ENCODE measurements at places on chromosomes 5 and 9. TPM values are rescaled to one million over a fixed set of nuclear protein-coding genes. Genes with fewer than 3 reads are reported as not detected.

The SPAAR gene
- total RNA-seq: 0.72 TPM

The C9orf40 gene
- total RNA-seq: 2.9 TPM

The PCDHGA5 gene
- total RNA-seq: 2.7 TPM

The OSMR gene
- 189 TPM for total RNA-seq

The STPG3 gene
- 0.36 TPM for total RNA-seq

The FREM1 gene
- 0.72 TPM for total RNA-seq

GRCh38 chr5:132150565-132150964 is 77.0 kb downstream of the CSF2 start:
- DNase-seq: no peak

DNA sequence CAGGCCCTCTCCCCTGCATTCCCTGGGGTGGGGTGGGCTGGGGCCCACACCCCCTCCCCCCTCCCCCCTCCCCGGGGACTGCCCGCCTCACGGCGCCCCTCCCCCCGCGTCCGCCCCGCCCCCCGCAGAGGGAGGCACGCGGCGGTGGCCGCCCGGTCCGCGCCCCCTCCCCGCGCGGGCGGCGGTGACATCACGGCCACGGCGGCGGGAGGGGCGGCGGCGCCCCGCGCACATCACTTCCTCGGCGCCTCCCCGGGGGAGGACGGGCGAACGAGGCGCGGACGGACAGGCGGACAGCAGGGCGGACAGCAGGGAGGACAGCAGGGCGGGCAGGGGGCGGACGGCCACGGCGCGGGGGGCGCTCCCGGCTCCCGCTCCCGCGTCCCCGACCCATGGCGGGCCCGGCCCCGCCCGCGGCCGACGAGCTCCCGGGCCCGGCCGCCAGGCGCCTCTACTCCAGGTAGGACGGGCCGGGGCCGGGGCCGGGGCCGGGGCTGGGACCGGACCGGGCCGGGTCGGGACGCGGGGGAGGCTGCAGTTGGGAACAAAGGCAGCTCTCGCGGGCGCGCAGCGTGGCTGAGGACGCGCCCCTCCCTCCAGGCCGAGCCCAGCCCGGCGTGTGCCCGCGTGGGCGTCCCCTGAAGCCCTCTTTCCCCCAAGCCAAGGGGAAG is at the start of gene GPSM1:
Gene GPSM1 (plus strand): TSS at position 236 of the 671 bp plus-strand sequence. CDS start 157 bp downstream, at position 393.
- peak; percentile 99 for DNase-seq

DNA sequence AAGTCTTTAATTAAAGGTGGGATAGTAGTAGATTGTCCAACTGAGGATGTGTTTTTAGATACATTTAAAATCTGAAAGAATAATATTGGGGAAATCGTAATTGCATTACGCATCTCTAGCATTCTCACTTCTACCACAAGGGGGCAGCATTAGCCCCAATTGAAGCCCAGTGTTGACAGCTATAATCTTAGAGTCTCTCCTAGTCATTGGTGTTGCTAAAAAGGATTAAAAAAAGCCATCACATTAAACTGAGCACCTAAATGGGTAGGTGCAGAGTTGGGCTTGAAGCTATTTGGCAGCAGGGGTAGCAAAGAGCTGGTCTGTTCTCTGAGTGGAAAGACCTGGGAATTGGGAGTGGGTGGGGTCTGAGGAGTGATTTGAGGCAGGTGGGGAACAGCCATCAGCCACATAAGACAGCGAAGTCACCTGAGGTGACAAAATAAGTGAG is 177.2 kb downstream of the OSTF1 start:
- DNase-seq: peak; percentile 81

DNA sequence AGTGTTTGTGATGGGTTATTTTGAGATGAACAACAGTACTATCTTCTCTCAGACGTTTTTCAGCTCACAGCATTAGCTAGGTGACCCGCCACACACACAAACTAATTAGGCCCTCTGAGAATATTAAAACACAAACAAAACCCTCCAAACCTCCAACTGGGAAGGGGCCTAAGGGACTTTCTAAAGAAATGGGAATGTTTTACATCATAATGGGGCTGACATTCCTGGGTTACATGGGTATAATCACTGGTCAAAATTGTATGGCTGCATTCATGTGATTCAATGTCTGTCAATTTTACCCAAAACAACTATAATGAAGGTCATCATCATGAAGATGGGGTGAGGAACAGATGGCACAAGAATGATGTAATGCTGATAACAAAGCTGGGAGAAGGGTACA is 59.6 kb downstream of the SPTLC1 start:
- no peak for DNase-seq

DNA sequence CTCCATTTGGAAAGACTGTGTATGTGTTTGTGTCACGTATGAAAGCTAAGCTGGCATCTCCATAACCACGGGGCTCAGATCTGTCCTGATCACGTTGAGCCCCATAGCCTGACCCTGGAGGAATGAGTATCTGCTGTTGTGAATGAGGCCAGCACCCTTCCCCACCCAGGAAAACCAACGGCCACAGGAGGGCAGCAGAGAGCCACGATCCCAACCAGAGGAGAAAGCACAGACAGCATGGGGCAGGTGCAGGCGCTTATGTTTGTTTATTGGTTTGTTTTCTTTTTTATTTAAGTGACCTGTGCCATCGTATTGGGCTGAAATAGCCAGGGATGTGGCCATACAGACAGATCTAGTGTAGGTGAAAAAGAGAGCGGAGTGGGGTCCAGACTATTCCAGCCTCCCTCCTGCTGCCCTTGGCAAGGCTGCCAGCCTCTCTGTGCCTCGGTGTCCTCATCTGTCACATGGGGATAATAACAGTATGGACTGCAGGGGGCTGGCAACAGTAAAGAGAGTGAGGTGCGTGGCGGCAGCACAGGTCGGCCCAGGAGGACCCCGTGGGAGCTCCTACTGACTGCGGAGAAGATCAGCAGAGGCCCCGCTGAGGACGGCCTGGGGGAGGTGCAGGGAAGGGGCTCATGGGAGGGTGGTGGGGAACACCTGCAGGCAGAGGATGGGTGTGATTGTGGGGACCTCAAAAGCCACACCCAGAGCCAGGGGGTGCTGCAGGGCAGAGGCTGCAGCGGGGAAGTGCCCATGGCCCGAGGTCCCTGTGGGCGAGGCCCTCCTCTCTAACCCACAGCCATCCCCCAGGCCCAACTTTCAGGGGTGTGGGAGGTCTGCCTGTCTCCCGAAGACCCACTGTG is 12.1 kb downstream of the OR2V2 start:
- peak; percentile 95 for DNase-seq

DNA sequence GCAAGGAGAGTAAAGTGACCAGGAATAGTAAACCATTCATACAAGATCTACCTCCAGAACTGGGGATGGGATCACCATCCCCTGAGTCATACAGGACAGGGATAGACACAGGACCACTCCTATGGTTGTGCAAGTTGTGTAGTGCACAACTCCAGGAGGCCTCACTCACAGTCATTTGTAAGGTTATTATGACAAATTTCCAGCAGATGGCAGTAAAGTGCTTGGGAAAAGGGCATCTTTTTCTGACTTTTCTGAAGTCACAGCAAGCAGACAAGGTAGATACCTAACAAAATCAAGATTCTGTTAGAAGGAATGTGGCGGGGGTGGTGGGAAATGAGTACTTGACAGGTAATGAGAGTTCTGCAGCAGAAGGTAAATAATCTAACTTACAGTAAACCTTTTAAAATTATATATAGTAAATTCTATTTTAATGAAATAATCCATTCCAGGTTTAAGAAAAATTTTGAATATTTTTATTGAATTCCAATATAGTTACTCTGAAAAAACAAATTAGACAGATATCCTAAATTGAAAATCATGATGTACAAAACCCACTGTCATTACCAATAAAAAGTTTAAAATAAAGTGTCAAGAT is 16.7 kb upstream of the KIF27 start:
- DNase-seq: peak; percentile 65

DNA sequence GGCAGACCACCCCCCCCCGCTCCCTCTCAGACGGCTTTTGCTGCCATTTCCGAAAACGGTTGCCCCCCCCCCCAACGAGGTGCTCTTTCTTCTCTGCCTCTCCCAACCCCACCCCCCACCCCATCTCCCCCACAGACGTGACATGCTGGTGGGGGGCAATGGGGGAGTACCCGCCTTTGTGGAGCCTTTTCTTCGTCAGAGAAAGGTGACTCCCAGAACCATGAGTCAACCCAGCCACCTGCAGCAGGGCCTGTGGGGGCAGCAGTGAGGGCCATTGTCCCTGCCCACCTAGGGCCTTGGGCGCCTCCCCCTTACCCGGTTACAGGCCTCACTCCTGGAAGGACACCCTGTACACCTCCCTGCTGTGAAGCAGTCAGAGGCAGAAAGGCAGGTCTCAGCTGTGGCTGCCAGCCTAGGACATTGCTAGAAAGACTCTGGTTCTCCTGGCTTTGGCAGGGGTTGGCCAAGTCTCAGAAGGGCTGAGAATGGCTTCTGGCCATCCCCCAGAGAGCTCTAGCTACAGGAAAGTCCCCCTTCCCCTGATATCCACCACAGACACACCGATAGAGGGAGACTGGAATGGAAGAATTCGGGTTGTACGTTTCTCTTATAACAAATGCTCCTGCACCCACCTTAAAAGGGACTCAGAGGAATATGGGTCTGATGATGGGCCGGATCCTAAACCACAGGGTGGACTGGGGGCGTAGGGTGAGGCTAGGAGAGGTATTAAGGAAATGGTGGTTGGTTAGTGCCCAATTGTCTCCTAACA is 2.2 kb downstream of the DNAJB5 start:
- peak; percentile 91 for DNase-seq

DNA sequence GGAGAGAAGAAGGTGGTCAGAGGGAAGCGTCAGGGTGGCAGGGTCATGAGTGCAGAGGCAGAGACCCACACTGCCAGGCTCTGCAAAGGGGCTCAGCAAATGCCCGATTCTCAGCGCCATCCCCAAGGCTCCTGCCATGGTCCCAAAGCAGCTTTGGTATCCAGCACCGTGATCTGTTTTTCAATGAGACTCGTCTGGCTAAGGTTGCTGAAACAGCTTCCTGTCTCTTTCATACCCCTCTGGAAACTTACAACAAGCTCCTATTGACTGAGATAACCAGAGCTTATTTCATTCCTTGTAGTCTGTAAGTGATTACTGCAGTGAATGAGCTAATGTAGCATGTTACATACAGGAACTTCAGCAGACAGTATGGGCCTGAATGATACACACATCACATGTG is 568.6 kb upstream of the DAP start:
- no peak for DNase-seq

DNA sequence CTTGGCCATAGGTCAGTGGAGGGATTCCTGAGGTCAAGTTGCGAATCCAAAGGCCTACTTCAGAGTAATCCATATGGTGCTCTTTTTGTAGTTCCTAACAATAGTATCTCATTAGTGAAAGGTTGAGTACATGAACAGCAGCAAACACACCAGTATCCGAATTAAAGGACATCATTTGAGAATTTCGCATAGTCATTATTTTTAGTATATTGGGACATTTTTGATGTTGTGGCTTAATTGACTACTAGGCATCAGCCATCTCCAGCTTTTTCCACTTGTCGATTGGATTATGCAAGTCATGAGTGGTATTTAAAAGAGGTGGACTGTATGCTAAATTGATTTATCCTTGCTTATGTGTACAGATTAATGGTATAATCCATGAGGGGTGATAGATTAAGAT is 23.7 kb downstream of the MAP3K1 start:
- DNase-seq: no peak

Measured in osteoblast (primary cell).